Left colon (tissue), 2 donors: ENCODE measurements at places on chromosomes 13 and 19. TPM values are rescaled to one million over a fixed set of nuclear protein-coding genes. Genes with fewer than 3 reads are reported as not detected.

Gene NUDT19
- total RNA-seq: 17.1 TPM

Gene CGB2
- not detected for total RNA-seq

Gene ZNF296
- 6.1 TPM for total RNA-seq

Gene FBXO17
- total RNA-seq: 1.1 TPM

DNA sequence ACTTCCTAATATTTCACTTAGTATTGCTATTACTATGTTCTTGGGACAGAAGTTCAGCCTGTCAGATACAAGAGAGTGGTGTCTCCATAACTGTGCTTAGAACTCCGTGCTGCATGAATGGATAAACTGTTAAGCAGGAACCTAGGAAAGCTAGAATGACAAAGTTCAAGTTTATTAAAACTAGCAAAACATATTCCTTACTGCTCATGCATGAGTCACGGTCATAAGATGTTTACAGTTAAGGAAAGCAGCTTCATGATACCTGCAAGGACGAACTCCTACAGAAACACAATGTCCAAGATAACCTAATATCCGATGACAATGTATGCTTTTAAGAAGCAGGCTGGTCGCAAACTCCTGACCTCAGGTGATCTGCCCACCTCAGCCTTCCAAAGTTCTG, 6.0 kb upstream of the ZNF765 start:
- no peak for DNase-seq

DNA sequence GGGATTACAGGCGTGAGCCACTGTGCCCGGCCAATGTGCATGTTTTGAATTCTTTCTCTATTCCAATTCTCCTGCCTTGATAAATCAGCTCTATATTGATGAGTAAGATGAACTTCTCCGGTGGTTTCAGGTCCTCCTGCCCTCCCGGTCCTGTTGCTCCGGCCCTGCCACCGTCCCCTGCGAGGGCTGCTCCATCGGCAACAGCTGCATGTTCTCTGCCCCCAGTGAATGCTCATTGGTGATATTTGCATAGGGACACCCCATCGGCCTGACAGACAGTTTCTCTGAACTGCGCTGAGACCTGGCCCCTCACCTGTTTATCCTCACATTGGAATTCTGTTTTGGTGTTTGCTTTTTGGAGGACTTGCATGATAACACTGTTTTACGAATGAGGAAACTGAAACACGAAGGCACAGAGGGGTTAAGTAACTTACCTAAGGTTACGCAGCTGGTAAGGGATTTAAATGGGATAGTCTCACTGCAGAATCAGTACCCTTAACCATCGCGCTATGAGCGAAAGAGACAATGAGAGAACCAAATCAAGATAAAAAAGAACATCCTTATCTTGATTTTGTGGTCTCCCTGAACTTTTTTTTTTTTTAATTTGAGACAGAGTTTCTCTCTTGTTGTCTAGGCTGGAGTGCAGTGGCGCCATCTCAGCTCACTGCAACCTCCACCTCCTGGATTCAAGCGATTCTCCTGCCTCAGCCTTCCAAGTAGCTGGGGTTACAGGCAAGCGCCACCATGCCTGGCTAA, 32.2 kb downstream of the ZNF557 start:
- no peak for DNase-seq

GRCh38 chr13:103931885-103932284, 865.7 kb upstream of the SLC10A2 start:
- DNase-seq: no peak

- no peak for DNase-seq
These were observed 156.5 kb downstream of the LMO7 start for GRCh38 chr13:75792526-75793187.

GRCh38 chr13:113170511-113170910, 12.1 kb downstream of the PROZ start:
- no peak for DNase-seq

- DNase-seq: peak; percentile 83
These were observed 20.5 kb downstream of the CYTH2 start for GRCh38 chr19:48489608-48490216.

DNA sequence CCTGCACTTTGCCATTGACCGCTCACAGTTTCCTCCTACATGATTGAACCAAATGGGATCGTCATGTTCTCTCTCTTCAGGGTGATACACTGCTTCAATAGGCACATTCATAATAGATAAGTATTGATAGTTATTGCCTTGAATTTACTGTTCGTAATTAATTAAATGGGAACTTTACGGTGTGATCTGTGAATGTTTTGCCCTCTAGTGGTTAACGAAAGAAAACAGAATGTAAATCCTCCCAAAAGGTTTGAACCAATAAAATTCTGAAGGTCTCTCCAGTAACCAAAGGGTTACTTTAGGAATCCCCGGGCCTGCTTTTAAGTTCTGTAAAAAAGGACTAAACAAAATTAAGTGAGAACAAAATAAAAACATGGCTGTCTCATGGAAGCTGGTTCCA, 389.3 kb downstream of the DACH1 start:
- no peak for DNase-seq

DNA sequence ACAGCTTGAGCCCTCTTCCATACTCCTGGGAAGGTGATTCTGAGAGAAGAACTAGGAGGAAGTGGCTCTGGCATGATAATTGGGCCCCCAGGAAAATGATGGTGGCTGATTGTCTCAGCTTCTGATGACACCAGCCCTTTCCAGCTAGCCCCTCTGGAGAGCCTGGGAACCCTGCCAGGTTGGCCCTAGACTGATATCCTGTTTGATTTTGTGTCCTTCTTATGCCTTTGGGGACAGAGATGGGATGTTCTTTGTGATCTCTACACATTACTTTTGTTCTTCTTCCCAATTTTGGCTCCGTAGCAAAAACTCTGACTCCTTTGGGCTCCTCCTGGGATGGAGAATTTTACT, 39.7 kb downstream of the ERICH6B start:
- DNase-seq: no peak

DNA sequence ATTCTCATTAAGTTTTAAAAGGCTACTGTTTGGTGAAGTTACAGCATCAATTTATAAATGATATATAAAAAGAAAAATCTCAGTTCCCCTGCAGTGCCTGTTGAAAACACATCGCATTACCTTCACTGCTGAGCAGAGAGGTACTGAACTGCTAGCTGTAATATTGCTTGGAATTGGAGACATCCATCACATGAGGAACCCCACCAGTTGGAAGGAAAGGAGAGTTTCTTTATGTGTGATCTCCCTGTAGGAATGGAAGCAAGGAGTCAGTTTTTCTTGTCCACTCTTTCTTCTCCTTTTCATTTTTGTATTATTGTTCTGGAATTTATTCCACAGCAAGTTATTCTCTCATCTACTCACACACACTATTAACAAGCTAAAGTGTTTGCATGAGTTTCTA, 1586.0 kb upstream of the PRR20A start:
- DNase-seq: no peak

DNA sequence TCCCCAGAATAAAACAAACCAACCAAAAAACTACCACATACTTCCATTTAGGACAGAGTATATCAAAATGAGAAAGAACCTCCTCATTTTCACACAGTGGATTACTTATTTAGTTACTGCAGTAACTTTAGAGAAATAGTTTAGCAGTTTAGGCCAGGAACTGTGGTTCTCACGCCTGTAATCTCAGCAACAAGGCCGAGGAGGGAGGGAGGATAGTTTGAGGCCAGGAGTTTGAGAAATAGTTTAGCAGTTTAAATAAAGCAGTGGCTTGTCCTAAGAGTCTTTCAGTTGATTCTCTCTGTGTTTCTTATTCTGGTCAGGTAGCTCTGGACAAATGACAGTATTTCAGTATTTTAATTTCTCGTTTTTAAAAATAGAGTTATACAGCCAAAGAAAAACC, 9.4 kb downstream of the HMGB1 start:
- no peak for DNase-seq

DNA sequence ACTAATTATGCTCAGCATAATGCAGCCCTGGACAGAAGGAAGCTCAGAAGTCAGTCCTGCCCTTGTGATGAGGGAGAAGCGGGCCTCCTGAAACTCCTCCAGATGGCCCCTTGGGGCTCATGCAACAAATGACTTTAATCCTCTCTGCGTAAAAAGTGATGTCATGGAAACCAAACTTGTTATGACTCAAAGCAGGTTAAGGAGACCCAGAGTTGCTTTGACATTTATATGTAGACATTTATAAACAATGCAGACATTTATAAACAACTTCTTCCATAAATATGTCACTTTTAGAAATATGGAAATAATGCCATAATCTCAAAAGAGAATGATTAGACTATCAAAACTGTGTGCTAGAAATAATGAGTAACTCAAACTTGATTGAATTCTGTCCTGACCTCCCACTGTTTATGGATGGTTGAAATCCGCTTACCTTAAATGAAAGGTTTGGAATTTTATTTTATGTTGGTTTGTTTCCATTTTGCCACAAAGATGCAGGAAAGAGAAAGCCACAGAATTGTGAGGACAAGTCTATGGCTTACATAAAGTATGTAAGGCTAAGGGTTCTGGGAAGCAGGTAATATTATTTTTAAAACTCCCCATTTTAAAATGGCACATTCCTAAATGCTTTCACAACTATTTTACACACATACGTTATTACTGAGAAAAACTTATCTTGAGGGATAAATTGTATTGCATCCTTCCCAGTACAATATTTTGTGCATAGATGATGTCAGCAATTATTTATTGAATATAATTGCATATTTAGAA, 73.7 kb downstream of the CYSLTR2 start:
- DNase-seq: no peak

DNA sequence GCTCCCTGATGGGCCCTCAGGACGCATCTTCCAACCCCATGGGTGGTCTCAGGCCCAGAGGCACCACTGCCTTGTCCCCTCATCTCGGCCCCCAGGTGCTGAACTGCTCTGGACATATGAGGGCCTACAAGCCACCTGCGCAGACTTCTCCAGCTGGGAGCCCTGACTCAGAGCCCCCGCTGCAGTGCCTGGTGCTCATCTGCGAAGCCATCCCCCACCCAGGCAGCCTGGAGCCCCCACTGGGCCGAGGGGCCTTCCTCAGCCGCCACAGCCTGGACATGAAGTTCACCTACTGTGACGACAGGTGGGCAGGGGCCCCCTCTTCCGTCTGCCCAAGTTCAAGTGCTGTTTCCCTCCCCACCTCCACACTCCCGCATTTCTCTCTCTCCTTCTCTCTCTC, 12.2 kb downstream of the HIF3A start:
- DNase-seq: no peak

DNA sequence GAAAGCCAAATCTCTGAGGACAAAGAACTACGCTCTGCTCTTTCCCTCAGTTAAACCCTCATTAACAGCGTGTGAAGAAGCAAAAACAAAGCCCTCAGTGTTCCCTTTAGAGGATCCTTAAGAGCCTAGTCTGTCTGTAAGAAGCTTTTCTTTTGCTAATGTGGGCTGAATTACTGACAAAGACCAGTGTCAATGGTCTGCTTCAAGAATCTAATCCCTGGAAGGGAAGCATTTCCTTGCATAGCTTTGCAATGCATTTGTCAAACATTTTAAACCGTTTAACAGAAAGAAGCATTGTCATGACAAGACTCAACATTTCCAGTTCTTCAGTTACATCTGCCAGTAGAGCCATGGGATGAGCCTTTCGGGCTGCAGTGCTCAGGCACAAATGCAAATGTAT, 64.9 kb downstream of the EDNRB start:
- DNase-seq: no peak

GRCh38 chr19:45311621-45312020, 11.1 kb downstream of the CKM start:
- DNase-seq: no peak

DNA sequence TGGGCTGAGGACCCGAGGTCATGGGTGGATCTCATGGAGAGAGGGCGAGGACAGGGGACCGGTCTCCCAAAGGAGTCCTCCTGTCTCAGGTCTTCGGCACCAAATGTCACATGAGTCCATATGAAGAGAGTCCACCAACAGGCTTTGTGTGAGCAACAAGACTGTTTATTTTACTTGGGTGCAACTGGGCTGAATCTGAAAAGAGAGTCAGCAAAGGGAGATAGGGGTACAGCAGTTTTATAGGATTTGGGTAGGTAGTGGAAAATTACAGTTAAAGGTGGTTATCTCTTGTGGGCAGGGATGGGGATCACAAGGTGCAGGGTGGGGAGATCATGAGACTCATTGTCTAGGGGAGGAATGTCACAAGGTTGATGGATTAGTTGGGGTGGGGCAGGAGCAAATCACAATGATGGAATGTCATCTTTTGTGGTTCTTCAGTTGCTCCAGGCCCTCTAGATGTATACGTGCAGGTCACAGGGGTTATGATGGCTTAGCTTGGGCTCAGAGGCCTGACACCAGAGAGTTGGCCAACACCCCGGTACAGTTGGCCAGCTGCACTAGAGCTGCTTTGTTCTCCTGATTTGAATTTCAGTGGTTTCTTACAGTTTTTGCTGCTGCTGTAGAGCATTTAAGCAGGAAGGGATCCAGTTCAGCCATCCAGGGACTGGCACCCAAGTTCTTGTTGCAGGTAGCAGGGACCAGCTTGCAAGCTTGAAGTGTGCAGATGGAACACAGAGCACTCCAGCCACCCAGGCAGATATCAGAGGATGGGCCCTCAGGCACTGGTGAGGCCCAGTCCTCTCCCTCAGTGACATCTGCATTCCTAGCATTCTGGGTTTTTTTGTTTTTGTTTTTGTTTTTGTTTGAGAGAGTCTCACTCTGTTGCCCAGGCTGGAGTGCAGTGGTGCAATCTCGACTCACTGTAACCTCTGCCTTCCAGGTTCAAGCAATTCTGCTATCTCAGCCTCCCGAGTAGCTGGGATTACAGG, 26.4 kb upstream of the IGFL1 start:
- no peak for DNase-seq

DNA sequence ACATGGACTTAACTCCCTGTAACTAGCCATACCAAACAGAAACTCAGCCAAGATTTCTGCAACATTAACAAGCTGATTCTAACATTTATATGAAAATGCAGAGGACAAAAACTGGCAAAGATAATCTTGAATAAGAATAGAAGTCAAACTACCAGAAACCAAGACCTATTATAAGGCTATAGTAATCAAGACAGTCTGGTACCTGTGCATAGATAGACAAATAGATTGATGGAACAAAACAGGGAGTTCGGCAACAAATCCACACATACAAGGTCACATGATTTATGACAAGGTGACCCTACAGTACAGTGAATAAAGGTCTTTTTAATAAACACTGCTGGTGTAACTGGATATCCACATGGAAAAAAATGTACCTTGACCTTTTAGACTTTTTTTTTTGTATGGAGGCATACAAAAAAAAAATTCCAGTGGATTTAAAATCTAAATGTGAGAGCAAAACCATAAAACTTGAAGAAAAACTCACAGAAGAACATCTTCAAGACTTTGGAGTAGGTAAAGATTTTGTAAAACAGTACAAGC, 2.9 kb upstream of the RFC3 start:
- DNase-seq: no peak

DNA sequence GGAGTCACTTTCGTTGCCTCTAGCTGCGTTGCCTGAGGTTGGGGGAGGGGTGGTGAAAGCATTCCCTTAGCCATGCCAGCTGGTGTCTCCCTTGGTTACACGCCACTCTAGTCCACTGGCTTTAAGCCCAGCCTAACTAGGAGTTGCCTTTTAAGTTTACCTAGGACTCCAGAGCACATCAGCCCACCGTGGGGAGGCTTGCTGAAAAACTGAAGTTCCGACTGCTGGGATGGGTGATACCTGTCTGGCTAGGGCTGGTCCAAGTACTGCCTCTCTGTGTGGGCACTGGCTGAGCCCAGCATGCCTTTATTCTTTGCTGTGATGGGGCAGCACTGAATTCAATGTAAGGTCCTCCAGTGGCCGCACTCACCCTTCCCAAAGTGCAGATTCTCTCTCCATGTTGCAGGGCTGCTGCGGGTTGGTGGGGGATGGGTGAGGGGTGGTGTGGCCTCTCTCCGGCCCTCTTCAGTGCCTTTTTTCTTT, 11.8 kb upstream of the CEACAM1 start:
- DNase-seq: no peak
